Pons (tissue), 1 donor: ENCODE measurements at places on chromosomes 6 and 20.

- no peak for DNase-seq
Observed at GRCh38 chr6:166512567-166512966, 73.9 kb downstream of the RAMACL start.

- no peak for DNase-seq
Observed at GRCh38 chr6:75167325-75167724, 38.5 kb downstream of the COL12A1 start.

GRCh38 chr6:88499845-88500699, 333.9 kb upstream of the CNR1 start:
- DNase-seq: no peak

- DNase-seq: peak; percentile 37
Observed at GRCh38 chr6:125486881-125487280, 185.1 kb upstream of the HDDC2 start.

DNA sequence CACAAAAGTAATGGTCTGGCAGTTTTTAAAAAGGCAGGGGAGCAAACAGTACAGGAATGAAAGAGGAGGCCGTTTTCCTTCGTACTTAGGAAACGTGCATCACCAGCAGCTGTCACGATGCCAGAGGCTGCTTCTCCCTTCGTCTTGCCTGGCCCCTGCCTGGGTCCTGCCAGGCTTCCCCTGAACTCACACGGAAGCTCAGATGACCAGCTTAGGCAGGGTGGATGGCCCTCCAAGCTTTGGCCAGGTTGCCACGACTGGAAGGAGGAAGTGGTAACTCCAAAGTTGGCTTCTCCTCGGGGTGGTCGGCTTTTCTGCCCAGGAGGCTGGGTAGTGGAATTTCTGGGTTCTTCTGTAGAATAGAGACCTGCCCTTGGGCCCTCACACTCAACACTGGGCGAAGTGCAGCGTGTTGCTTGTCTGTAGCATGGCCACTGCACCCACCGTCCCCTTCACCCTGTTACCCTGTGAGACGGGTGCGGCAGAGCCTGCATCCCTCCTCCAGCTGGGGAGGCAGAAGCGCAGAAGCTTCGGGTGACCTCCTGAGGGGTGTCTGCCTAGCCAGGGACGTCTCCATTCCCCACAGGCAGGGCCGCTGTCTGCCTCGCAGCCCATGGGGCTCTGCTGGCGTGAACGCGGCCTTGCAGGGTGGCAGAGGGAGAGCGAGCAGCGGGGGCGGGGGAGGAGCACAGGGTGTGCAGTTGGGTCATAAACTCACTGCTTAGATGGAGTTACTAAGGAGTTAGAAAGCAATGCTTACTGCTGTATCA, 18.4 kb upstream of the RBM38 start:
- DNase-seq: no peak

GRCh38 chr6:79385893-79386292, 151.3 kb downstream of the LCA5 start:
- DNase-seq: peak; percentile 15

GRCh38 chr6:24440897-24441598, 38.3 kb downstream of the MRS2 start:
- DNase-seq: no peak

GRCh38 chr6:47402081-47402480, 75.5 kb upstream of the CD2AP start:
- DNase-seq: no peak

- no peak for DNase-seq
Observed at GRCh38 chr6:24779416-24780016, 4.8 kb downstream of the GMNN start.

GRCh38 chr20:31394900-31395299, 4.5 kb upstream of the DEFB119 start:
- DNase-seq: no peak

DNA sequence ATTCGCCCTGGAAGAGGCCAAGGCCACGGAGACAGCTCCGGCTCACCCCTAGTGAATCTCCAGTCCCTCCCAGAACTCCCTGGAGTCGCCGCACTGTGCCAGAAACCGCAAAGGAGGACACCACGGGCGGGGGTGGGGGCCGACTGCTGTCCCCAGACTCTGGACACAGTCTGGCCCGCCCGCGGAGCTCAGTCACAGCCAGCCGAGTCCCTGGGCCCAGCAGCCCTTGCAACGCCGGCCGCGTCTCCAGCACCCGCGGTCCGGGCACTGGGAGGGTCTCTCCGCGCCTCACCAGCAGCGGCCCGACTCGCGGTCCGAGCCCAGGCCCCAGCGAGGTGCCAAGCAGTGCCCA, 518 bp downstream of the PEX6 start:
- DNase-seq: no peak

- DNase-seq: no peak
Observed at GRCh38 chr6:134517868-134518267, 200.0 kb upstream of the SGK1 start.

DNA sequence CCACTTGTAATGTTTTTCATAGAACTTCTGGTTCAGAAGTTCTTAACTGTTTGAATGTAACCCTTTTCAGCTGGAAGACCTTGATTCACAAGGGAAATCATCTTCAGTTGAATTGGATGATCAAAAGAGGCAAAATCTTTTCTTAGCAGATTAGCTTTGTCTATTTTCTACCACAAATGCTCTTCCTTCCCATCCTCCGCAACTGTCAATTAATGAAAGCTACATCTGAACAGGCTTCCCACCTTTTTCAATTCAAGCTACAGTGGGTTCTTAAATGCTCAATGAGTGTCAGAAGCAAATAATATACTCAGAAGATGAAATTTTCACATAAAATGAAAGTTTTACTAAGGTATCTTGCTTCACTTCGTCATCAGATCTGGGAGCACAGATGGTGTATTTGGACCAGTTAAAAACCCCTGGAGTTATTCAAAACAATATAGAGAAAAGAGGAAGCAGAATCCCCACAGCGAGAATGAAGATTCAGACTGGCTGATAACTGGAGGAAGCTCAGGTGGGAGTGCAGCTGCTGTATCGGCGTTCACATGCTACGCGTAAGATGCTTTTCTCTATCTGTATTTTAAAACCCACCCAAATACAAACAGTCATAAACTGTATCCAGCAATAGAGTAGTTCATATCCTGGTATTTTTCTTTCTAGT, 19.4 kb downstream of the QRSL1 start:
- DNase-seq: no peak

- DNase-seq: no peak
Observed at GRCh38 chr6:10051283-10051682, 363.6 kb downstream of the TFAP2A start.

GRCh38 chr6:19452495-19452894, 384.7 kb upstream of the ID4 start:
- DNase-seq: no peak

GRCh38 chr20:49867453-49868215, 47.7 kb downstream of the SPATA2 start:
- no peak for DNase-seq

DNA sequence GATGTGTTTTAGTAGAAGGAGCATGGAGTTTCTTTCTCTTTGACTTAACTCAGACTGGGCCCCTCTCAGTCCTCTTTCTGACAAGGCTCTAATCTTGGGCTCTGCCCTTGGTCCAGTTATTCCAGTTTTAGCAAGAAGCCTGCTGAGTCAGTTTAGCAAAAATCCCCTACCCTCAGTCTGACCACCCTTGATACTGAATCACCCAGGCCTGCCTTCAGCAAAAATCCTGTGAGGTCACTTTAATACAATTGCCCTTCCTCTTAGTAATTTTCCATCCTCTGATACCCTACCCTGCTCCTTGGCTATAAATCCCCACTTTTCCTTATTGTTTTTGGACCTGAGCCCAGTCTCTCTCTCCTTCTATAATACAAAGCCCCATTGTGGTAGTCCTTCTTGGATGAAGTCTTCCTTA, 326.7 kb upstream of the NOX3 start:
- DNase-seq: no peak

DNA sequence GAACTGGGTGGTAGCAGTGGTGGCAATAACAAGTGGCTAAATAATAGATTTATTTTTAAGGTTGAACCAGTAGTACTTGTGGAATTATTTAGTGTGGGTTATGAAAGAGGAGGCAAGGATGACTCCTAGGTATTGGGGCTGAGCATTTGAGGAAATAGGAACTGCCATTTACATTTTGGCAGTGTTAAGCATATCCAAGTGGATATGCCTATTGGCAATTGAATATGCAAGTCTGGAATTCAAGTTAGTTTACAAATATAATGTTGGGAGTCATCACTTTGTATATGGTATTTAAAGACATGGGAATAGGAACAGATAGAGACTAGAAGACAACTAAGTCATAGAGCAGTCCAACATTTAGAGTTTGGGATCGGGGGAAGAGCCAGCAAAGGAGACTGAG, 25.9 kb downstream of the PEX3 start:
- no peak for DNase-seq

- DNase-seq: no peak
Observed at GRCh38 chr20:2283706-2284423, 11.9 kb upstream of the TGM3 start.

- no peak for DNase-seq
Observed at GRCh38 chr6:159844737-159845645, 44.9 kb downstream of the PNLDC1 start.

- no peak for DNase-seq
Observed at GRCh38 chr20:25013478-25014380, 21.2 kb upstream of the APMAP start.

GRCh38 chr6:93675856-93676417, 256.6 kb upstream of the EPHA7 start:
- DNase-seq: no peak

DNA sequence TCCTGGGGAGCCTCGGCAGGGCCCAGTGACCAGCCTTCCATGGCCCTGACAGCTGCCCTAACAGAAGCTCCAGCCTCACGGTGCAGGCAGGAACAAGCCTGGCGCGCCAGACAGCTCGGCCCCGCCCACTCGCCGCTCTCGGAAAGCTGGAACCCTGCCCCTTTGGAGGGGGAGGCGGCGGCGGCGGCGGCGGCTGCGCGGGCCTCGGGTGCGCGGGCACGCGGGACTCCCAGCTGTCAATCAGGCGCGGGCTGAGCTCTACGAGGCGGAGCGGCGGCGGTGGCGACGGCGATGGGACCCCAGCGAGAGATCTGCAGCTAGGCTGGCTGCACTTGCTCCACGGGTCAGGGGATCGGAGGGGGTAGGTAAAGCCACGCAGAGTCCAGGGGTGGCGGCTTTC, at the start of gene NRSN1:
NRSN1 (plus strand) TSS at position 236 of the 400 bp plus-strand sequence. CDS start 8,113 bp downstream, outside the sequence.
- no peak for DNase-seq

DNA sequence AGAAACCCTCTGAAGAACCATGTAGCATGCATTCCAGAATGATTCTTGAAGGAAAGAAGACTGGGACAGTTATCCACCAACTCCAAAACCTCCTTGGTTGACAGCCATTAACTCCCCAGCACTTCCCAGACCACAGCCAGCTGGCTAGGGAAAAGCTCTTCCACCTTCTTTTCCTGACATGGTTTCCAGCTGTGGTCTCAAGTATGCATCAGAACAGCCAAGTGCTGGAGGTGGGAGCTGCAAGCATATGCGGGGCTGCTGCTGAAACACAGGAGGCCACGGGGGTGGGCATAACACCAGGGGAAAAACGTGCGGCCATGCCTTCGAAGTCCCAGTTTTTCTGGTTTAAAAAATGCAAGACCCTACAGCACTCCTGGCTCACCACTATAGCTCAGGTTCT, 108.0 kb upstream of the FAM184A start:
- no peak for DNase-seq

- no peak for DNase-seq
Observed at GRCh38 chr6:63732336-63732735, 96.7 kb downstream of the PHF3 start.

GRCh38 chr6:6758915-6759654, 170.6 kb downstream of the LY86 start:
- peak; percentile 86 for DNase-seq

DNA sequence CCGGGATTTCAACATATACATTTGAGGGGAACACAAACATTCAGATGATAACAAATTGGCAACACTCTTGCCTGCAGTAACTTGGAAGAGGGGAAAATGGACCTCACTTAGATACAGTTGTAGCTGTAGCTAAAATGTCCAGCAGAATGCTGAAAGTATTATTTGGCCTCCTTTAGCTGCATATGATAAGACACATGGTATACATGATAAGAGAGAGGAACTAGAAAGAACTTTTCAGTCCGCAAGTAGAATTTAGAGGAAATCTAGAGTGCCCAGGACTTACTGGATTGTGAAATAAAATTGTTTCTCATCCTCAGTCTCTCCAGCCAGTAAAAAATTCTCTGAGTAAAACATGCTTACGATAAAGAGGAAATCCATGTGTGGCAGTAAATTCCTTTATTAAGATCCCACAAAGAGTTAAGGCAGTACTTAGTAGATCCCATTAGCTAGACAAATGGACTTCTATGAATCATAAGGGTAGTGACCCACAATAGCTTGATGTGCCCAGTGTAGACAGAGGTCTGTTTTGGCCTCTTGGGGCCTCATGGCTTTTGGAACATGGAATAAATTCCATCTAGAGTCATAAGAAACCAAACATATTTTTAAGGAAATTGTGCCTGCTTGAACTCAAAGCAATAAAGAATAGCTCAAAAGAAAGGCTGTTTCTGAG, 87.9 kb upstream of the RBM24 start:
- DNase-seq: no peak

GRCh38 chr6:15101130-15101529, 144.7 kb upstream of the JARID2 start:
- DNase-seq: no peak
